AG04449 (cell line): ENCODE measurements at places on chromosomes 2 and 18.

DNA sequence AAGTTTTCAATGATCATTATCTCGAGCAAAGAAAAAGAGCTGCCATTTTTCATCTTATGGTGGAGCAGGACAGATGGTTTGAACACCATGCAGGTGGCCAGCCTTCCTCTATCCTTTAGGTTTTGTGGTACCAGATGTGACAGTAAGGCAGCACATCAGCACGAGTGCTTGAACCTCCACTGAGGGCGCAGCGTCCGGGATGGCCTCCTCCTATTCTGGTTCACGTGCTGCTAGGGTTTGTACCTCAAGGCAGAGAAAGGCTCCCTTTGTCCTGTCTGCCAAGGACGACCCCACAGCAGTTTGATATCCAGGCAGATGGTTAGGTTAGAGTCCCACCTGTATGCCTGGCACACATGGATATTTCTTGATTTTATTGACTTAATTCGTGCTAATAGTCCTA, 50.2 kb downstream of the DCDC2C start:
- no peak for DNase-seq

DNA sequence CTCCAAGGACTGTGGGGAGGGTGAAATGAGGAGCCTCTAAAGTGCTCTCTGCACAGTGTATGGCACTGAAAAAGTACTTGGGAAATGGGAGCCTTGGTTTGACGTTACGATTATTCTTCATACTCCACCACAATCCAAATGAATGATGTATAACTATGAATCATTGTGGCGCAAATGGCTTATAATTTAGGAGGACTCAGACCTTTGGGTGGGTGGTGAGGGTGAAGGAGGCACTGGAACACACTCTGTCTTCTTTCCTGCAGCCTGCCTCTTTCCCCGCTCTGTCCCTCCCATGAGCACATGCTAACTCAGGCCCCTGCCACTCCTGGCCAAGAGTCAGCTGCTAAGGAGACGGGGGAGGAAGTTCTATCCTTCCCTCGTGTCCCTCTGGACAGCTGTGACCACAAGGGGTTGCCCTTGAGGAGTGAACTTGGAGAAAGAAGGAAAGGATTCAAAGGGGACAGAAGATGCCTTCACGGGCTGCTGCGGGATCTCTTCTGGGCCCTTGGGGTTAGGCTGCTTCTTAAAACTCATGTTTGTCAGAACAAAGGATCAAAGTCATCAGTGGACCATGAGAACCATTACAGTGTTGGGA, 36.5 kb downstream of the POLR1A start:
- DNase-seq, result no peak

- no peak for DNase-seq
These were observed 99.5 kb downstream of the SLC4A3 start for GRCh38 chr2:219726916-219727315.

DNA sequence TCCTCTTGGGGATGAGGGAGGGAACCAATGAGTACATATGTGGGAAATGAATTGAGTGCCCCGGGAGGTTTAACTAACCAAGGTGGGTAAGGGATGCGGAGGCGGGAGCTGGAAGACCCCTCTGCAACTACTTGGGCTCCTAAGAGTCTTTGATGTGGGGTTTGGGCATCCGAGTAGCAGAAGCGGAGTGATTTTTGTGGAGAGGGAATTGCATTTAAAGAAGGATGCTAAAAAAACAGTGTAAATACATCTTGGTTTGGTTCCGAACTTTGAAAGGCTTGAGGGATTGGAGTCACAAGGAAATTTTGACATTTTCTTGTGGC, 215.7 kb downstream of the MCFD2 start:
- DNase-seq, result no peak
